ENCODE measurements at places on chromosomes 2 and 18.

DNA sequence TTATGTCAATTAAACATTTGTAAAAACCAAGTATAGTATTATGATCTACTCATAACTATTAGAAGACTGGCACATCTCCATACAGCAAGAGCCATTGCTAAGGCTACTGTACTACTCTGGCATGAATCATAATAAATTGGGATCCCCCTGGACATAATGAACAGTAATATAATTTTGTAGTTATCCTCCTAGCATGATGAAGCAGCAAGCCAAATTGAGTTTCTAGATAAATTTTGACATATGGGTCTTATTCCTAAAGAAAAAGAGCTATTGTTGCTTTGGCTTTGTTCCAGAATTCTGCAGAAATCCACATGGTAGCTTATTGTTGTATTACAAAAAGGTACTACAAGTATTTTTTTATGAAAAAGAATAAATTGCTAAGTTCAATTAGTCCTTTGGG is 204.3 kb downstream of the CAMKMT start:
- no peak for DNase-seq

DNA sequence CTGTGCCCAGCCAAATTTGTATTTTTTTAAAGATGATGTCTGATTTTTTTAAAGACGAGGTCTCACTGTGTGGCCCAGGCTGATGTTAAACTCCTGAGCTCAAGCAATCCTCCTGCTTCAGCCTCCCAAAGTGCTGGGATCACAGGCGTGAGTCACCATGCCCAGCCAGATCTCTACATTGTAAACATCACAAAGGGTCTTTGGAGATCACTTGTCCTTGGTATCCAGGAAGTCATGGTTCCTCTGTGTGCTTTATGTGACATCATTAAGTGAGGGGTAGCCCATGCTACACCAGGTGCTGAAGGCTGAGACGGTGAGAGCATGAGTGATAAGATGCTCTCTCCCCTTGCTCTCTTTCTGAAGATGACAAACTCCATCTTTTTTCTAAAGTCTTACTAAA is 7.0 kb upstream of the NUP35 start:
- no peak for DNase-seq

DNA sequence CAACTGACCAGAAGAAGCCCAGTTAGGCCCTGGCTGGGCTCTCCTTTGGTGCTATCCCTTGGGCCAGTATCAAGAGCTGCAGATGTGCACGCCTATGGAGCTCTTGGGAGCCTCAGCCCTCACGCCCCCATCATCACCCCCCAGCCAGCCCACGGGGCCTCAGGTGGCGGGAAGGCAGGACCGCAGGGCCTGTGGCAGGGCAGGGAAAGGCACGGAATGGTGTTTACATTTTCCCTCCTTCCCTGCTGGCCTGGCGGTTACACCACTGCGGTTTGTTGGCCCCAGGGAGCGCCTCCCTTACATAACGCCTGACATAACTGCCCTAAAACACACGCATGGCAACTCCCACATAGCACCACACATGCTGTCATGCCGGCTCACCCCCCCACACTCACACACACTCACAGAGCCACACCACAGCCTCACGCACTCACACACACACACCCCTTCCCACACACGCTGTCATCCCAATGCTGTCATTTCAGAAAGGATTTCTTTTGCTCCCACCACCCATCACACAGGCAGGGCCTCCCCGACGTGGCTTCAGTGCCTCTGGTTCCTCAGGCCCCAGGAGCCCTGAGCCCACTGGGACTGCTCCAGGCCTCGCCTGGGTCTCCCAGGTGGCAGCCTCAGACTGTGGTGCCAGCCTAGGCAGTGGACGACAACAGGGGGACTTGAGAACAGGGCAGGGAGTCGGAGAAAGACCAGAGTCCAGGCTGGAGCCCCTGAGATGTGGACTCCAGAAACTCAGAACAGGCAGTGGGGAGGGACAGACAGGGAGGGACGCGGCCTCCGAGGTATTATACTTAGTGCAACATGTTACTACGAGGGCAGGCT is 15.7 kb downstream of the ZFP36L2 start:
- peak; percentile 31 for DNase-seq

- no peak for DNase-seq
These were observed 150.3 kb downstream of the NDUFA10 start for GRCh38 chr2:239874636-239875356.

GRCh38 chr18:48165111-48165866 is 234.8 kb upstream of the SMAD2 start:
- DNase-seq = no peak

GRCh38 chr2:70498054-70498453 is 55.6 kb downstream of the TGFA start:
- DNase-seq = no peak

Measured in hypothalamus (tissue), 51 donors.